Activated CD8-positive, alpha-beta memory T cell treated with anti-CD3 and anti-CD28 coated beads, Interleukin-2, amount 50 U/mL, for 48 hours (primary cell): ENCODE measurements at places on chromosomes 3 and 15.
A peak's percentile ranks its signal among the peaks of the same experiment; 100 is the strongest.

GRCh38 chr3:24263069-24263668 is 231.5 kb downstream of the THRB start:
- DNase-seq, result no peak

- DNase-seq, result no peak
Measured at GRCh38 chr3:9501226-9501625, 52.4 kb downstream of the LHFPL4 start.

- DNase-seq, result no peak
Measured at GRCh38 chr3:153072856-153073255, 89.2 kb upstream of the RAP2B start.

- DNase-seq, result no peak
Measured at GRCh38 chr15:23072633-23073032, 33.3 kb upstream of the TUBGCP5 start.

GRCh38 chr3:143429628-143430514 is 310.3 kb downstream of the CHST2 start:
- DNase-seq, result no peak

- DNase-seq, result no peak
Measured at GRCh38 chr3:112822064-112823055, 24.3 kb downstream of the CD200R1L start.

- no peak for DNase-seq
Measured at GRCh38 chr15:50850003-50850402, 58.5 kb upstream of the AP4E1 start.

DNA sequence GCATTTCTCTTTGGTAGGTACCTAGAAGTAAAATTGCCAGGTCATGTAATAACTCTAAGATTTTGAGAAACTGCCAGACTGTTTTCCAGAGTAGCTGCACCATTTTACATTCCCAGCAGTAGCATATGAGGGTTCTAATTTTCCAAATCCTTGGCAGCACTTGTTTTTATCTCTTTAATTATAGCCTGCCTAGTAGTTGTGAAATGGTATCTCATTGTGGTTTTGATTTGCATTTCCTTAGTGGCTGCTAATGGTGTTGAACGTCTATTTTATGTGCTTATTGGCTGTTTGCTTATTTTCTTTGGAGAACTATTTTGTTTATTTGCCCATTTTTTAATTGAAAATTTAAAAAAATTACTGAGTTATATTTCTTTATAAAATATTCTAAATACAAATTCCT is 117.9 kb downstream of the TCF12 start:
- DNase-seq, result no peak

DNA sequence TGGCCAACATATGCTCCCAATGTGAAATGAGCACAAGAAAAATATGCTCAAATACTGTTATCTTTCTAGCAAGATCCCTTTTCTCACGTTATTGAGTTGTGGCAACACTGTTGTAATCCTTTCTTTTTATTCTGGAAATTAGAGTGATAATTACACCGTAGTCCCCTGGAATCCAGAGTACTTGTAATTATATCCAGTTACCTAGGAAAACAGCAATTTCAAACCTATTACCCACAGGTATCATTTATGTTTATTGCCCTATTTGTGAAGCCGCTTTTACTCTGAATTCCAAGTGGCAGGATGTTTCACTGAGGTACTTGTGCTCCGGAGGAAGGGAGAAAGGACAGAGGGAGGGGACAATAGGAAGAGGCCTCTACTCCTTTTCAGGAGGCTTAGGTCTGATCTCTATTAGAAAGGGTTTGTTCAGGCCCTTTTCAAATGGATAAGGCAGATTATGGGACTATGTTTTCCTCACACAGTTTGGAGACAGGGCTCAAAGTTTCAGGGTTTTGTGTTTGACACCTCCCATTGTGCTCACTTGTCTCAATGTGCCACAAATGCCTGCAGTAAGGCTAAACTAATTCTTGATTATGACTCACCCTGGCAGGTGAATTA is 646.6 kb downstream of the TUSC7 start:
- no peak for DNase-seq

DNA sequence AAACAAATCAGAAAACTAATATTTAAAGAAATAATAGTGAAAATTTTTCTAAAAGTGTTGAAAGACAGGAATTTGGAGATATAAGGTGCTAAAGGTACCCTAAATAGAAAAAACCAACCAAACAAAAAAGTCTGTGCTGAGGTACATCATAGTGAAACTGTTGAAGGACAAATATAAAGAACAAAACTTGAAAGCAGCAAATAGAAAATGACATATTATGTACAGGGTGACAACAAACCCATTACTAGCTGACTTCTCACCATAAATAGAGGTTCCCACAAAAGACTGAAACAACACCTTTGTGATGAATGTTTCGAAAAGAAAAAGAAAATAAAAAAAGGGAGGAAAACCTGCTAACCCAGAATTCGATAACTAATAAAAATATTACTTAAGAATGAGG is 502.5 kb upstream of the NECTIN3 start:
- DNase-seq, result no peak

DNA sequence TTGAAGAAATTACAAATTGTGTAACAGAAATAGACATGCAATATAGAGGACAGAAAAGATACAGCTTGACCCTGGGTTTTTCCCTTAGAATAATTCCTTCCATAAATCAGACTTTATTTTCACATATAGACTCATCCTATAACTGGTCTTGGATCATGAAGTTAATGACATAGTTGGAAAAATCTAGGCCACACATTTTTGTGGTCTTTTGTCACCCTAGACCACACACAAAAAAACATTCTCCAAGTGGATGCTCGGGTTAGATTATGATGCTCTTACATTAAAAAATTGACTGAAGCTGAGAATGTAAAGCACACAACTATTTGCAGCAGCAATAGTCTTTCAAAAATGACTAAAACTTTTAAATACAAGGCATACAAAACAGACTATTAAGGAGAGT is 7.5 kb upstream of the PLA2G4D start:
- DNase-seq, result no peak

GRCh38 chr15:58249646-58250312 is 111.6 kb downstream of the AQP9 start:
- DNase-seq, result no peak

DNA sequence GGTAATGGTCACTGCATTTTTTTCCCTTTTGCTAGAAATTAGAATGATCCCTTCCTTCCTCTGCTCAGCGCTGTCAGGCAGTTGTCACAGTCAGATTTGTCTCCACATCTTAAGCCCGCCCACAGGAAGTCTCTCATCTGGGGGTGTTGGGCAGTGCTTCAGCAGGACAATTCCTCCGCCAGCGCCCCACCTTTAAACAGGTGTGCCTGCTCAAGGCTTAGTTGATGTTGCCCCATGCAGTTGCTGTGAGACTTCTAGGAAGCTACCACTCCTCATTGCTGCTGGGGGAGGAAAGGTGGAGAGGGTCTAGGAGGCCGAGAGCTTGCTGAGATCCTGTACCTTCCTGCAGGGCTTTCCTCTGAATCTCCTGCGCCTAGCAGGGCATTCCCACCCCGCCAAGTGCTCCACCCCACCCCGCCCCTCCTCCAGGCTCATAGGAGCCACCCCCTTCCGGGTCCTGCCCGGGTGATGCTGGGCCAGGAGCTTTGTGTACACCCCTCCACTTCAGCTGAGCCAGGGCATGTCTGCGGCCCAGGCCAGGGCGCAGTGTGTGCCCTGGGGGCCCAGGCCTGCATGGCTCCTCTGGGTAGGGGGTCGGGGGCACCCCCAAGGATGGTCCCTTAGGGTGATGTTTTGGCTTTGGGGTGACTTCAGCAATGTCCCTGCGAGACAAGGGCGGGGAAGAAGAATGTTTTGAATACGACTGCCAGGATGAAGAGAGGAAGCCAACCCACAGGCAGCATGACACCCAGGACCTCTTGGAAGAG is 68.7 kb downstream of the TRAK1 start:
- no peak for DNase-seq

- DNase-seq, result no peak
Measured at GRCh38 chr15:80878242-80878866, 99.2 kb downstream of the CEMIP start.

DNA sequence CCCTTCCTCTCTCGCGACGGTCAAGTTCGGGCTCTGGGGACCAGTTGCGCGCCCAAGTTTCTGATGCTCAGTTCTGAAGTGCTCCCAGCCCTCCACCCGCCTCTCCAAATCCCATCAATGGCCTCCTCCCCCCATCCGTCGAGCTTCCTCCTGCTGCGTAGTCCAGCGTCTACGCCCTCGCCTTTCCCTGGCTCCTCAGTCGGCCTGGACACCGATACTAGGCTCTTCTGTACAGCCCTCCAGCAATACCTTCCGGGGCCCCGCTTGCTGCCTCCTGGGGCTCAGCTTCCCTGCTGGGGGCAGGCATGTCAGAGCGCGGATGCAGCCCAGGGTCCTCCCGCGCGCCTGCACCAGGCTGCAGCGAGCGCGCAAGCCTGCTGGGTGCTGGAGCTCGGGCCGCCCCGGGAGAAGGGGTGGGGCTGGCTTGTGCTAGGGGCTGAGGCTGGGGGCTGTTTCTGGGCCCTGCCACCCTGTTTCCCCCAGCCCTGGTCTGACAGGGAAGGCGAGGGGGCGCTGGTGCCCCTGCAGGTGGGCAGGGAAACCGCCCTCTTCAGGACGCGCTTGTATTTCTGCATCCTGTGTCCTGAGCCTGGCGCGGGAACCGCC is 353.3 kb upstream of the SUCLG2 start:
- peak; percentile 71 for DNase-seq

GRCh38 chr3:55988905-55989304 is 479.4 kb downstream of the ERC2 start:
- DNase-seq, result no peak

GRCh38 chr3:66839508-66839907 is 158.6 kb upstream of the KBTBD8 start:
- DNase-seq, result no peak

- DNase-seq, result no peak
Measured at GRCh38 chr3:3015185-3016089, 94.7 kb downstream of the IL5RA start.

- no peak for DNase-seq
Measured at GRCh38 chr15:70625438-70625837, 137.9 kb downstream of the UACA start.

- no peak for DNase-seq
Measured at GRCh38 chr15:48556159-48556897, 89.2 kb downstream of the FBN1 start.

- DNase-seq, result no peak
Measured at GRCh38 chr3:24149032-24149431, 203.9 kb downstream of the NR1D2 start.

GRCh38 chr3:54036543-54036942 is 85.8 kb upstream of the CACNA2D3 start:
- no peak for DNase-seq

DNA sequence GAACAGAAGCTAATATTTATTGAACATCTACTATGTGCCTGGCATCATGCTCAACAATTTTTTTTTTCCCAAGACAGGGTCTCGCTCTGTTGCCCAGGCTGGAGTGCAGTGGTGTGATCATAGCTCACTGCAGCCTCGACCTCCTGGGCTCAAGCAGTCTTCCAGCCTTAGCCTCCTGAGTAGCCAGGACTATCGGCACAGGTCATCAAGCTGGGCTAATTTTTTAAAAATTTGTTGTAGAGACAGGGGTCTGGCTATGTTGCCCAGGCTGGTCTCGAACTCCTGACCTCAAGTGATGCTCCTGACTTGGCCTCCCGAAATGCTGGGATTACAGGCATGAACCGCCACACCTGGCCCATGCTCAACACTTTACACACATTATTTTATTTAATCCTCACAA is 35.7 kb upstream of the CILP start:
- DNase-seq, result no peak

DNA sequence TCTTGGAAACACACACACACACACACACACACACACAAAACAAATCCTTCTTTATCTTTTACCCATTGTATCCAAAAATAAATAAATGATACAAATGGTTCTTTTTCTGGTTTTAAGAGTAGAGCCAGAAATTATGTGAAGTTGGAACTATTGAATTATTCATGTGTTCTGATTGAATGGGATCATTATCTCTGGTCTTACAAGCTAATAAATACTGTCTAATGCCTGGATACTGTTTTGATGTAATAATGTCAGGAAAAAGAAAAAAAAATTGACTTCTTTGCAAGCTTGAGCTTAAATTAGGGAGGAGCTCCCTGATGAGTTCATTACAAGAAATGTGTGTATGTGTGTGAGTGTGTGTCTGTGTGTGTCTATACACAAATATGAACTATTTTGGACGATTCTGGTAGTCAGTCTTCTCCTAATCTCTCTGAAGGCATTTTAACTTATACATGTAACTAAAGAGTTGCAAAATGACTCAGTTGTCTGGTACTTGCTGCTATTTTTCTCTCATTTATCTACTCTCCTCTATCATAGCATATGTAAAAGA is 507.2 kb upstream of the AGTR1 start:
- no peak for DNase-seq

DNA sequence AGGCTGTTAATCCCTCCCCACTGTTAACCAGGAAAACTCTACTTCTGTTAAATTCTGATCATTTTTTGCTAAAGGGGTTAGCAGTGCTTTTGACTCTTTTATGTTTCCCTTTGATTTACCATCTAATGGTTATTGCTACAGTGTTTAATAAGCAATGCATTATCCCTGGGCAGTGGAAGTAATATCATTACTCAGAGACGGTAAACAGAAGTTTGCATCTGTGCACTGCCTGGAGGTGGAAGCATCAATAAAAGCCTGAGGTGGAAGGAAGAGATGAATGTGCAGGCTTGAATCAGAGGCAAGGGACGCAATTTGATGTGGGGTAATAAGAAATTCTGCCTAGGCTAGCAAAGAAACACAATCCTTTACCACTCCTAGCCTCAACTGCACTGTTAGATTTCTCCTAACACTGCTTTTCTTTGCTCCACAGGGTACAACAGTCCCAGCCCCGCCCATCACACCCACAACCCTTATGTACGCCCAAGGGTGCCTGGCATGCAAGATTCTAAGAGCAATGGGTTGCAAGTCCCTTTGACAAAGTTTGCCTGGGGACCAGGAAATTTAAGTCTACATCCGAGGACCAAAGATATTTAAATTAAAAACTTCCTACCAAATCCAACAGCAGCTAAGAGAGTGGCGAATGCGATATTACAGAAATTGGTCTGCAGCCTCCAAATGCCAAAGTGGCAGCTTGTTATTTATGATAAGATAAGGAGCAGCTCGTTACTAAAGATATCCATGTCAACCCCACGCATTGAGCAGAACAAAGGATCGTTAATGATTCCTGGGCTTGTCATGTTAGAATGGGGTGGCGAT is 261.4 kb downstream of the FHIT start:
- DNase-seq, result no peak

- DNase-seq, result no peak
Measured at GRCh38 chr3:17941152-17941551, 198.7 kb upstream of the TBC1D5 start.

GRCh38 chr15:46961795-46962194 is 755.5 kb upstream of the SEMA6D start:
- no peak for DNase-seq

- DNase-seq, result no peak
Measured at GRCh38 chr3:127870156-127870555, 44.9 kb upstream of the KBTBD12 start.

DNA sequence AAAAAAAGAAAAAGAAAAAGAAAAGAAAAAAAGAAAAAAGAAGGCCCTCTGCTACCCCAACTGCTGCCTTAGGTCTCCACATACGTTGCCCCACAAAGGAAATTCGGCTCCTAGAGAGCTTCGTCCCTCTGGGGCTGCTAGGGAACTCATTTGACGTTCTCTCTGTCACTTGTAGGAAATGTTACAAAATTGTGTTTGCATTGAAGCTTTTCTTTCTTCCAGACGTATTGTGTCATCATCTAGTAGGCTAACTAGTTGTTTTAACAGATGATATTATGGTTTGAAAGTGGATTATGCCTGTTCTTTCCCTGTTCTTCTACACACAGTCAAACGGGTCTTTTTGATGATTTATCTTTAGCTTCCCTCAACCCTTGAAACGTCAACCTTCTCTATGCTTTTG is 125.3 kb downstream of the BDH1 start:
- no peak for DNase-seq
